CD4-positive, alpha-beta T cell treated with Interleukin-6 for 4 hours (primary cell): ENCODE measurements at places on chromosomes 12 and 14.

- no peak for DNase-seq
These were observed 108.7 kb downstream of the BMP4 start for GRCh38 chr14:53847881-53848280.

GRCh38 chr14:97095269-97095668 is 298.1 kb downstream of the VRK1 start:
- DNase-seq: no peak

- DNase-seq: no peak
These were observed 405.6 kb downstream of the GLT1D1 start for GRCh38 chr12:129258781-129259318.

- DNase-seq: no peak
These were observed 56.6 kb downstream of the METTL25 start for GRCh38 chr12:82414926-82415325.

GRCh38 chr14:85873006-85873405 is 343.1 kb downstream of the FLRT2 start:
- no peak for DNase-seq

GRCh38 chr12:133217219-133217618 is 18.5 kb downstream of the ANHX start:
- DNase-seq: no peak

DNA sequence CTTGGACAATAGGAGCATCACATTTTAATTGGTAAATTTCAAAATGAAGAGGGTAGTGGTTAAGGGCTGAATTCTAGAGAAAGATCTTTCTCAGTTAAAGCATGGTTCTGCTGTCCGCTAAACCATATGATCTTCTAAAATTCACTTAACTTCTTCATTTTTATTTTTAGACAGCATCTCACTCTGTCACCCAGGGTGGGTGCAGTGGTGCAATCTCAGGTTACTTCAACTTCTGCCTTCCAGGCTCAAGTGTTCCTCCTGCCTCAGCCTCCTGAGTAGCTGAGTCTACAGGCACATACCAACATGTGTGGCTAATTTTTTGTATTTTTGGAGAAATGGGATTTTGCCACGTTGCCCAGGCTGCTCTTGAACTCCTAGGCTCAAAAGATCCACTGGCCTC is 226.7 kb upstream of the ABCD2 start:
- DNase-seq: no peak

DNA sequence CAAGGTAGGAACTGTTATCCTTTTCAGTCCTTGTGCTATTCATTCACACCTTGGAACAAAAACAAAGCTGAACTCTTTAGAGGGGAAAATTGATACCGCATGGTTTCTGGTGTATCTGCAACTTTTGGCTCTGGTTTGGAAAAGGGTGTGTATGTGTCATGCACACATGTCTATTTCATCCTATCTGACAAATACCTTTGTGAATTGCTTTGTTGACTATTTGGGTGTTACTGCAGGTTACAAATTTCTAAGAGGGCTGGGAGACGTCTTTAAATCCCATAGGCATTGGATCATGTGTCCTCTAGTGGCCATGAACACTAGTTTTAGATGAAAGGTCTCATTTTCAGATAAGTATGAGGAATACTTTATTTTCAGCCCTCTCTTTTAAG is 59.9 kb upstream of the IFNG-AS1 start:
- DNase-seq: no peak

- peak; percentile 70 for DNase-seq
These were observed 11.4 kb upstream of the DNAL1 start for GRCh38 chr14:73633116-73634010.

GRCh38 chr12:20154052-20154451 is 214.3 kb upstream of the PDE3A start:
- no peak for DNase-seq
